Camera-type eye (tissue), 1 donor: ENCODE measurements at places on chromosomes 2 and 18. TPM values are rescaled to one million over a fixed set of nuclear protein-coding genes. Genes with fewer than 3 reads are reported as not detected.

CDH7 gene
- total RNA-seq: 40.7 TPM

KLHL14 gene
- total RNA-seq: 15.2 TPM

HOXD13 gene
- not detected for total RNA-seq

UGT1A5 gene
- 0.16 TPM for total RNA-seq

KCNE4 gene
- total RNA-seq: 17.8 TPM

UGT1A8 gene
- total RNA-seq: not detected

SLC8A1 gene
- 138 TPM for total RNA-seq

GPAT2 gene
- total RNA-seq: 1.3 TPM

SGPP2 gene
- 2.0 TPM for total RNA-seq

AQP12A gene
- not detected for total RNA-seq

CCDC141 gene
- total RNA-seq: 19.2 TPM

CARF gene
- 31.7 TPM for total RNA-seq

UGT1A6 gene
- 0.55 TPM for total RNA-seq

GCKR gene
- total RNA-seq: not detected

PAX8 gene
- 3.7 TPM for total RNA-seq

NT5C1B gene
- total RNA-seq: not detected

POTEI gene
- total RNA-seq: 0.22 TPM

TMEM198 gene
- total RNA-seq: 8.6 TPM

ANKRD30B gene
- not detected for total RNA-seq

CD8B2 gene
- 0.11 TPM for total RNA-seq

KCNK3 gene
- 40.4 TPM for total RNA-seq

SFT2D3 gene
- 12.0 TPM for total RNA-seq

RUFY4 gene
- total RNA-seq: not detected

SCYGR7 gene
- not detected for total RNA-seq

MC4R gene
- 1.2 TPM for total RNA-seq

HOXD4 gene
- 0.33 TPM for total RNA-seq

EMILIN1 gene
- total RNA-seq: 72.2 TPM

BMP10 gene
- total RNA-seq: not detected

RIF1 gene
- total RNA-seq: 98.9 TPM

GPR45 gene
- total RNA-seq: not detected

SERPINB3 gene
- not detected for total RNA-seq

IKZF2 gene
- 29.0 TPM for total RNA-seq

IGFBP2 gene
- total RNA-seq: 169 TPM

C2orf81 gene
- total RNA-seq: 3.1 TPM

MROH2A gene
- total RNA-seq: not detected

SALL3 gene
- 15.2 TPM for total RNA-seq

SLC5A7 gene
- total RNA-seq: 1.1 TPM

KYNU gene
- 3.5 TPM for total RNA-seq

GKN1 gene
- total RNA-seq: not detected

SCYGR4 gene
- not detected for total RNA-seq

AGAP1 gene
- total RNA-seq: 117 TPM

PARD6G gene
- 12.5 TPM for total RNA-seq

CTLA4 gene
- 0.44 TPM for total RNA-seq

ALPG gene
- total RNA-seq: not detected

DYNAP gene
- not detected for total RNA-seq

HADHA gene
- 106 TPM for total RNA-seq

C2orf80 gene
- total RNA-seq: not detected

ZNF385B gene
- 30.8 TPM for total RNA-seq

MDH1B gene
- 3.5 TPM for total RNA-seq

PPP1CB gene
- 297 TPM for total RNA-seq

TPO gene
- 2.0 TPM for total RNA-seq

MC5R gene
- total RNA-seq: 0.33 TPM

ITGB6 gene
- 12.7 TPM for total RNA-seq

C18orf54 gene
- 11.0 TPM for total RNA-seq
